ENCODE measurements at places on chromosomes 5 and 9.

- DNase-seq = no peak
These were observed 876.3 kb upstream of the CTNND2 start for GRCh38 chr5:12780536-12780935.

DNA sequence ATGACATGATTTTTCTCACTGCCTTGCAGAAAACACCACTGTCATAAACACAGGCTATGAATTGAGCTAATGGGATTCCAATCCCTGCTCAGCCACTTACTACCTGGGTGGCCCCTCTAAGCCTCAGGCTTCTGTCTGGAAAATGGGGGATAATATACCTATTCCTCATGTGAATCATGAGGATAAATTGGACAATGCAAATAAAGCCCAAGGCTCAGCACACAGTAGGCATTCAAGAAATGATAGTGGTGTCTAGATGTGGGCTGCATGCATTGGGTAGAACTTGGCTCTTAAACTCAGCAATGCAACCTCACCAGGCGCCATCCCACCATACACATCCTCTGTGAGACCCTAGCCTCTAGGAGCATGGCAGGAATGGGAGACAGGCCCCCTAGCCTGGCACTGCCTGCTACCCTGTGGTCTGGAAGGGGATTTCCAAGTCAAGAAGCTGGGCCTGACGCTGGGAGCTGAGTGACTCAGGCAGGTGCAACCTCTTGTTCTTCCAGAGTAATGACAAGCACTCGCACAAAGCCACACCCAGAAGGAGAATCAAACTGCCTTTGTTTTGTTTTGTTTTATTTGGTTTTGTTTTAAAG lies 2.3 kb upstream of the TNIP1 start:
- DNase-seq = no peak

DNA sequence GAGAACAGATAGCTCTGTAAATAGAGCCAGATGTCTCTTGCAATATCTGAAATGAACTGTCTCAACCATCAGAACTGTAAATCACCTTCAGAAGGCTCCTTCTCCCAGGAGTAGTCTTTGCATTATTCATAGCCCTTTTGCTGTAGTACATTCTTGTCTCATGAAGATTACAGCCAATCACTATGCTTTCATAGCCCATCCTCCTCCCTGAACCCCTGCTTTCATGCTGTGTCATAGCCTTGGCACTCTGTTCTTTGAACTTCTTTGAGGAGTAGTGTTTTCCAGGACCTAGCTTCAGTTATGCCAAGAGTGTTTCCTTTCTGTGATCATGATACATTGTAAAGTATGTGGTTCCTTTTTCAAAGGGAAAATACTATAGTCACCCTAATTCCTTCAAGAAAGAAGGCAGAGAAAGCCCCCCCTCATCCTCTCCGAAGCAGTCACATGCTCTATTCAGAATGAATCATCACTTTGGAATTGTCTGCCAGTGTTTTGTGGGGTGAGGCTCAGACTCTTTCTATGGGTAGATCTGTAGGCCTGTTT lies 61.1 kb downstream of the GRIA1 start:
- DNase-seq = no peak

DNA sequence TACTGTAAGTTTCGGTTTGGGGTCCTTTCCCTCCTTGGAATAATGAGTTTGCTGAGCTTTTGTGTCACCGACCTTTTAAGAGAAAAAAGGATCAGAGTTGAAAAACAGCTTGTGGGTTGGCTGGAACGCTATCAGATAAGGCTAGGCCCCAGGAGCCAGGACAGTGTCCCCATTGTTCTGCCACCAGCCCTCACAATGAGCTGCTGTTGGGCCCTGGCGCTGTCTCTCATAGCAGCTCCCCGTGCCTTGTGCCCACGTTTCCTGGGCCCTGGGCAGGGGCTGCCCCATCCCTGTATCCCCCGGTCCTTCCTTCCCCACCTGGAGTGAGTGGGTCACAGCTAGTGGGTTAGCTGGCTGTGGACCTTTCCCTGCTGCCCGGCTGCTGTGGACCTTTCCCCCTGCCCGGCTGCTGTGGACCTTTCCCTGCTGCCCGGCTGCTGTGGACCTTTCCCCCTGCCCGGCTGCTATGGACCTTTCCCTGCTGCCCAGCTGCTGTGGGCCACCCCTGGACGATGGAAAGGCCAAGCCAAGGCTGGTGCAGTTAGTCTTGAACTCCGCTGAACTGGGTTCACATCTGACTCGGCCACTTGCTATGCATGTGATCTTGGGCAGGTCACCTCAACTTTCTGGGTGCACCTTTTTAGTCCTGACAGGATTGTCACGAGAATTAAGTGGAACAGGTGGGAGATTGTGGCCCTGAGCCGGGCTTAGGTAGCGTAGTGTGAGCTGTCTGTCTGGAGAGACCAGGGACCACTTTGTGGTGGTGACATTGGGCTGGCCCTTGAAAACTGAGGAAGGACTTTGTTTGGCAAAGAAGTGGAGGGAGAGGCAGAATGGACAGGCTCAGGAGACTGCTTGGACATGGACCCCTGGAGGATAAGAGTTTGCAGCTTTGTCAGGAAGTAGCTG lies 99.5 kb downstream of the DAB2IP start:
- no peak for DNase-seq

GRCh38 chr9:121322037-121322736 lies 47.9 kb downstream of the STOM start:
- no peak for DNase-seq

DNA sequence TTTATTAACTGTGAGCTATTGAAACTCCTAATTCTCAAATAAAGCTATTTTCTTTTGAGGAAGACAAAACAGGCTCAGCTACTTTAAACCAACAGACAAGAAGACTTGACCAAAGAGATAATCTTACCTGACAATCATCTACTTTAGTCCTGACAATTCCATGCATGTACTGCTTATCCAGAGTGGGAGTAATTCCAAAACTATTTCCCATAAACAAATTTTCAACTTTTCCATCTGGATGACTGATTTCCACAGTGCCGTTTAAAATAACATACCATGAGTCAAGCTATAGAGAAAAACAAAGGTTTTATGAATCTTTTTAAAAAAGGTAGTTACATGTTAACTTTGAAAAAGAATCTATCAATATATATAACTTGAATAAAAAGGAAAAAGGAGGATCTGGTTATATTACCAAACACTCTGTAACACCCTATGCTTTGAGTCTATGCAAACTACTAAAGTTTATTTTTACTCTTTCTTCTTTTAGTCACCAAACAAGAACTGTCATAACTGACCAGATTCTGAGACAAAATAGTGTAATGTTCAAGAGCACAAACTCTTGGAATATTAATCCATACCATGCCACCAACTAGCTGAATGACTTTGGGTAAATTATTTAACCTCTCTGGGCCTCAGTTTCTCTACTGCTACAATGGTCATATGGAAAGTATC lies 129.7 kb downstream of the RAPGEF6 start:
- DNase-seq = no peak

- no peak for DNase-seq
These were observed 21.8 kb downstream of the IL9 start for GRCh38 chr5:135873831-135874230.

GRCh38 chr9:126609711-126610388 lies 3.9 kb upstream of the LMX1B start:
- no peak for DNase-seq

DNA sequence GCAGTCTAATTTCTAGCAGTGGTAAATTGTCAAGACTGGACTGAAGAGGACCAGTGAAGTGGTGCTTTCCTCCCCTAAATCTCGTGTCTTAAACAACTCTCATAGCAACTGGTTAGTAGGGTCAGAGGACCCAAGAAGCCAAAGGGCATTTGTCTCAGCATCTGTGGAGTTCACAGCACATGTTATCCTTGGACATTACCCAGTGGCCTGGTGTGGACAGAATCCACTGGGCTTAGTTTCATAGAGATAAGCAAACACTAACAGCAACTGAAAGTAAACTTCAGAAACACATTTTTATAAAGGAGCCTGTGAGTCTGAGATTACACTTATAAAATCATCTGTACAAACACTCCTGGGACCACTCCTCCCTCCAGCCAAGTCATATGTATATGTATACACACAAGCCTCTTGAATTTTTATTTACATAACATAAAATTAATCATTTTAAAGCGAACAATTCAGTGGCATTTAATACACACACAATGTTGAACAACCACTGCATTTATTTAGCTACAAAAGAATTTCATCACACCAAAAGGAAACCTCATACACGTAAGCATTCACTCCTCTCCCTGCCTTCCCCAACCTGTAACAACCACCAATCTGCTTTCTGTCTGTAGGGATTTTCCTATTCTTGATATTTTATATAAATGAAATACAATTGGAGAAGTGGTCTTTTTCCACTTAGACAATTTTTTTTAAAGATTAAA lies 457.8 kb downstream of the RASEF start:
- no peak for DNase-seq

DNA sequence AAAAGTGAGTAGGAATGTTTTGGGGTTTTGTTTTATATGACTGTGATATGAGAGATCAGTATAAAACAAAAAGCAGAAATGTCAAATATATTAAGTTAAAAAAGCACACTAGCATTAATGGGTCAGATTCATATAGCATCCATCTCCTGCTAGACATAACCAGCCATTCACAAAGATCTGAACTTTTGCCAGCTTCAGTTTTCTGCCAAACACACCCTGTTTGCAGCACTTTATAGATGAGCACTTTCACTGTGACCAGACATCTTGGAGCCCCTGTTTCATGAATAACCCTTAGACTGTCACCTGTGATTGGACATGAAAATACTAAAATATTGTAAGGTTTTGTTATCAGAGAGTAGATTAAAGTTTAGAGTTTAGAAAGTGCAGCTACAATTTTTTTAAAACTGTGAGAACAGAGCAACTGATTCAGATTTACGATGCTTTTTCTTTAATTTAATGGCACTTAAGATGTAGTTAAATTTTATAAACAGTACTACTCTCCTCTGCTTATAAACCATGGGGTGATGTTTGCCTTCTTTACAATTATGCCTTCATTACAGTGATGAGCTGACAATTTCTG lies 142.6 kb downstream of the KCTD16 start:
- DNase-seq = no peak

GRCh38 chr5:138841531-138841930 lies 33.6 kb downstream of the LRRTM2 start:
- no peak for DNase-seq
